Activated naive CD4-positive, alpha-beta T cell treated with anti-CD3 and anti-CD28 coated beads for 36 hours (primary cell): ENCODE measurements at places on chromosomes 3 and 15.

GRCh38 chr15:91867581-91868026 is 14.1 kb downstream of the SLCO3A1 start:
- H3K27me3 ChIP-seq = no peaks in the 10 kb centered on the region
- H3K4me3 ChIP-seq = no peak overlapping the region
- H3K4me1 ChIP-seq = peaks cover 73% of the 10 kb centered on the region
- peak; percentile 51 for DNase-seq
- H3K36me3 ChIP-seq = no peaks in the 10 kb centered on the region

DNA sequence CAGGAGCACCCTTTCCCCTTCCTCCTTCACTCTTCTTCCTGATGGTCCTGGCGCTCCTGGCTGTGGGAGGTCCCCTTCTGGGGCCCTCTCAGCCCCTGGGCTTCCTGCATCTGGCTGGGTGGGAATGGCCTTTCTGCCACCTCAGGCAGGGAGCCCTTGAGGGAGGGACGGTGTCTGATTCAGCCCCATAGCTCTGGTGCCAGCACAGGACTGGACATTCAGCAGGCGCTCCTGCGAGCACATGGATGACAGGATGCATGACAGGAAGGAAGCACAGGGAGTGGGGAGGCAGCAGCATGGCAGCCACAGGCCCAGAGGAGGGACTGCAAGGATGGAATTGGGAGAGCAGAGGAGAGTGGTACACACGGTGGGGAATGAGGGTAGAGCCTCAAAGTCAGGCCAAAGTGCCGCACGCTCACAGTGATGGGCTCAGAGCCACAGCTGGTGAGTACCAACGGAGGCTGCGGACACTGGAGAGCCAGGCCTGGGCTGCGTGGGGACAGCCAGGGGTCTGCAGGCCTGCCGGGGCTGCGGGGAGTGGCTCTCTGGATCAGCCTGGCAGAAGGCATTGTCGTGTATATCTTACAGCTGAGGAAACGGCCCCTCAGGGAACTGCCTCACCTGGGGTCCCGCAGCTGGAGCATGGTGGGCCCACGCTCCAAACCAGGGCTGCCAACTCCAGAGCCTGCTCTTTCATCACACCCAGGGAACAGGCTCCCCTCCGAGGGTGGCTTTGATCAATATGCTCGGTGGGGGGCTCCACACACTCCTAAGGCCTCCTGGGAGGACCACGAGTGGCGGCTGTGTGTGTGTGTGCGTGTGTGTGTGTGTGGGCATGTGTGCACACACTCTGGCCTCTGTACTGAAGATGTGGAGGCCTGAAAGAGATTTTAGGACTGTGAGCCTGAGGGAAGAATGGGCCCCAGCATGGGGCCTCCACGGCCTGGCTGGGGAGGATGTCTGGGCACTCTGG is 51.4 kb upstream of the CTSH start:
- no peaks in the 10 kb centered on the region for H3K4me1 ChIP-seq
- no peaks in the 10 kb centered on the region for H3K36me3 ChIP-seq
- H3K4me3 ChIP-seq = no peak overlapping the region
- DNase-seq = no peak
- no peak overlapping the region for H3K27ac ChIP-seq
- H3K27me3 ChIP-seq = no peaks in the 10 kb centered on the region

GRCh38 chr15:42593143-42593542 is 17.7 kb downstream of the STARD9 start:
- no peak overlapping the region for H3K27ac ChIP-seq
- no peaks in the 10 kb centered on the region for H3K4me1 ChIP-seq
- no peaks in the 10 kb centered on the region for H3K36me3 ChIP-seq
- H3K27me3 ChIP-seq = no peaks in the 10 kb centered on the region
- DNase-seq = no peak

DNA sequence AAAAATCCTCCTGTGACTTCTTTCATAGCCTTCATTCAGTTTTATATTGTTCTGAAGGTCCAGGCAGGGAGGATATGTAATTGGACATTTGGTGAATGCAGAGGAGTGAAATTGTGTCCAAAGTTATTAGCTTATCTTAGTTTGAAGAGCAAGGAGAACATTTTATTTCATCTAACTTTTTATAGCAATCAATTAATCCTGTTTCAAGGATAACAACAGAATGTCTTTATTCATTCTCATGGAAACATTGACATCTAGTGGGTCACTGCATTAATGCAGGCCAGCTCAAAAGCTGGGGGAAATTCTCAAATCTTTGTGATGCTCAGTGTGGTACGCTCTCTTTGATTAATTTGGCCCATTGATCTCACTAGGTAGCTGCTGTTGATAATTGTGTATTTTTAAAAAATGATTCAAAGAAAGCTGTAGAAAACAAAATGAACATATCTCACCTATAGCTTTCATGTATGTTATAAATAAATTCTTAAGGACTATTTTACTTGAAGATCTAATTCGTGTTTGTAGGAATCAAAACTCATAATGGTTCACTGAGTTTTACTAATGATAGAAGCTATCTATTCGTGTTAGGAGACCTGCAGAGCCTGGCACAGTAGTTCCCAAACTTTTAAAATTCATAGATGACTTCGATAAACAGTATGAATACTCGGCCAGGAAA is 150.8 kb upstream of the KCNMB2 start:
- DNase-seq = peak; percentile 15
- H3K27me3 ChIP-seq = peaks cover 5% of the 10 kb centered on the region
- no peaks in the 10 kb centered on the region for H3K4me1 ChIP-seq
- H3K4me3 ChIP-seq = no peak overlapping the region

GRCh38 chr3:141722081-141722480 is 16.0 kb upstream of the RNF7 start:
- peaks cover 2% of the 10 kb centered on the region for H3K27me3 ChIP-seq
- H3K4me1 ChIP-seq = no peaks in the 10 kb centered on the region
- DNase-seq = no peak

- no peaks in the 10 kb centered on the region for H3K27me3 ChIP-seq
- peak within 1 kb of the TSS; percentile 99 for H3K27ac ChIP-seq
- peaks cover 13% of the 10 kb centered on the region for H3K36me3 ChIP-seq
- H3K4me3 ChIP-seq = peak within 1 kb of the TSS; percentile 98
Measured at GRCh38 chr3:138834596-138835396, at the start of gene PIK3CB. Gene PIK3CB (minus strand): TSS chr3:138834928. CDS start chr3:138759343, 75,585 bp downstream.

- H3K4me1 ChIP-seq = peaks cover 1% of the 10 kb centered on the region
- DNase-seq = no peak
- no peak overlapping the region for H3K4me3 ChIP-seq
- H3K27me3 ChIP-seq = peaks cover 2% of the 10 kb centered on the region
Measured at GRCh38 chr3:151403246-151403645, 18.7 kb upstream of the P2RY12 start.

DNA sequence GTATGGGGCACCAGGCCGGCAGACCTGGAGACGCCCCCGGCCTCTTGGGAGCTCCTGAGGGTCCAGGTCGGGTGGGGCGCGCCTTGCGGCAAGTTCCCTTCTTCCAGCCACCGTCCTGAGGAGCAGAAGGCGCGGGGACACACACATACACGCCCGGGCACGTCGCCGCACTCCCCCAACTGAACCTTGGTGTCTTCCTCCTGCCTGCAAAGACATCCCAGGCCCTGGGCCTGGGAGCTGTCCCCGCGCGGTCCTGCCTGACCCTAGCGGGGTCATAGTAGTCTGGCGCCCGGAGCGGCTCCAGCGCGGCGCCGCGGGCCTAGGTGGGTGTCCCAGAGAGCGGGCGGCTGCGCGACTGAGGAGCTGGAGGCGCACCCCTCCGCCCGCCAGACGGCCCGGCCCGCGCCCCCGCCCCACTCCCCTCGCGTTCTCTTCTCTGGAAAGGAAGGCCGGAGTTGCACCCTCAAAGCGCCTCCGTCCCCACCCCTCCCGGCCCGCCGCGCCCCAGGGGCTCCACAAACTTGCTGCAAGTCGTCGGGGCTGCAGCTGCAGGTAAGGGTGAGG is 185.9 kb upstream of the LINGO1 start:
- H3K36me3 ChIP-seq = no peaks in the 10 kb centered on the region
- no peak for DNase-seq
- H3K4me1 ChIP-seq = no peaks in the 10 kb centered on the region
- H3K4me3 ChIP-seq = no peak overlapping the region

- H3K4me3 ChIP-seq = no peak overlapping the region
- H3K36me3 ChIP-seq = no peaks in the 10 kb centered on the region
- peaks cover 6% of the 10 kb centered on the region for H3K27me3 ChIP-seq
- DNase-seq = no peak
Measured at GRCh38 chr15:97401195-97401594, 559.3 kb upstream of the ARRDC4 start.

DNA sequence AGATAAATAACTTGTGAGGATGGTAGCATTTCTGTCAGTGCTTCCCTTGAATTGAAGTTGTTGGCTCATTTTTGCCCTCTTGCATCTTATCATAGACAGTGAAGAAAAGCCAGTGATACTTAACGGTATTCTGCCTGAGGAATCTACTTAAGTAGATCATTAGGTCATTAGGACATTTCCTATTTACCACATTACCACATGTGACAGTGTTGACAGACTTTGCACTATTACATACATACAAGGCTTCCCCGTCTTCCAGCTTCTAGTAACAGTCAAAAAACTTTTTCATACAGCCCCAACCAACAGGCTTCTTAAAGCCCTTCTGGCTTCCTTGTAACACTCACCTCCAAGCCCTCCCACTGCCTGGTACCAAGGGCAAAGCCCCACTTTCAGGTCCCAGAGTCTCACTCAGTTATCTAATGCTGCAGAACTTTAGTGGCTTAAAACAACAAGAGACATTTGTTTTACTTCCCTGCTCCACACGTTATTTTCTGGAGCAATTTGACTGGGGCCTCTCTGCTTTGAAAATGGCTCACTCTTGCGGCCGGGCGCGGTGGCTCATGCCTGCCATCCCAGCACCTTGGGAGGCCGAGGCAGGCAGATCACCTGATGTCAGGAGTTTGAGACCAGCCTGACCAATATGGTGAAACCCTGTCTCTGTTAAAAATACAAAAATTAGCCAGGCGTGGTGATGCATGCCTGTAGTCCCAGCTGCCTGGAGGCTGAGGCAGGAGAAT is 40.0 kb downstream of the ASB7 start:
- no peak for DNase-seq
- no peaks in the 10 kb centered on the region for H3K27me3 ChIP-seq
- no peak overlapping the region for H3K4me3 ChIP-seq
- peaks cover 6% of the 10 kb centered on the region for H3K36me3 ChIP-seq
- H3K27ac ChIP-seq = no peak overlapping the region
- peaks cover 45% of the 10 kb centered on the region for H3K4me1 ChIP-seq

- H3K27me3 ChIP-seq = no peaks in the 10 kb centered on the region
- peak within 1 kb of the TSS; percentile 98 for H3K27ac ChIP-seq
- H3K36me3 ChIP-seq = peaks cover 2% of the 10 kb centered on the region
- peak; percentile 100 for DNase-seq
Measured at GRCh38 chr15:75451674-75452363, at the start of gene SIN3A. Gene SIN3A (minus strand): TSS chr15:75451690. CDS start chr15:75430375, 21,315 bp downstream.

DNA sequence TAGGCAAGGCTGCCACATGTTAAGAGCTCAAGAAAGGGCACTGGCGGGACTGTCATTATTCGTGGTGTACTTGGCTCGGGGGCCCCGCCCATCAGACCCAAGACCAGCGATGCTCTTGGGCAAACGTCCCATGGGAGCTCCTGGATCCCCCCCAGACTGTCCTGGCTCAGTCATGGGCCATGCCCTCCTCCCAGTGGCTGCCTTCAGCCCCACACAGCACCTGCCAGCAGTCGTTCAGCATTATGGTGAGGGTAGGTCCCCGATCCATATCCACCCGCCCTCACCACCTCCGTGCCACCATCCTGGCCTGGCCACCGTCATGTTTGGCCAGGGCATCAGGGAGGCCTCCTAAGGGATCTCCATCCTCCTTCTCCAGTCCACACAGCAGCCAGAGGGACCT is 51.4 kb upstream of the IQSEC1 start:
- H3K27ac ChIP-seq = no peak overlapping the region
- DNase-seq = no peak
- no peaks in the 10 kb centered on the region for H3K4me1 ChIP-seq
- H3K27me3 ChIP-seq = no peaks in the 10 kb centered on the region
- no peak overlapping the region for H3K4me3 ChIP-seq

GRCh38 chr3:9387322-9387655 is 10.1 kb upstream of the SETD5 start:
- DNase-seq = no peak
- no peaks in the 10 kb centered on the region for H3K27me3 ChIP-seq
- peak overlapping the region; percentile 62 for H3K27ac ChIP-seq
- peaks cover 54% of the 10 kb centered on the region for H3K36me3 ChIP-seq
- no peak overlapping the region for H3K4me3 ChIP-seq

- DNase-seq = no peak
- no peaks in the 10 kb centered on the region for H3K27me3 ChIP-seq
- H3K4me1 ChIP-seq = peaks cover 55% of the 10 kb centered on the region
- H3K4me3 ChIP-seq = no peak overlapping the region
- H3K27ac ChIP-seq = no peak overlapping the region
- H3K36me3 ChIP-seq = no peaks in the 10 kb centered on the region
Measured at GRCh38 chr3:112984485-112984884, 6.3 kb upstream of the GTPBP8 start.

DNA sequence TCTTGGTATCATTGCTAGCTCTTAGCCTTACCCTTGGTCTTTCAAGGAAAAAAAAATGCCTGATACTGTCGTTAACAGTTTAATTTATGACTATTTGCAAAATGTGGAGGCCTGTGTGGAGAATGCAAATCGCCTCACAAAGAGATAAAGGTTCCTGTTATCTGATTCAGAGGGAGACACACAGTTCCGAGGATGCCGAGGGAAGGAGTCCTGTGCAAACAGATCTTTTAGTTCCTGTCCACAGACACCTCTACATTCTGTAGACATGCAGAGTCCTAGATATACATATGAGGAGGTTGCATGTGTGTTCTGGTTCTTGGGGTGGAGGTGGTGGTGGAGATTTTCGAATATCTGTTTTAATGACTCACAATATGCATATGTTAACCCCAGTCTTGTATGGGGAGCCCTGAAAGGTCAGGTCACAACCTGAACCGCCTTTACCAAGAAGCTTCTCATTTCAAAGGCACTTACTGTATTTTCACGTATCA is 5.7 kb downstream of the NR2F2 start:
- no peak overlapping the region for H3K27ac ChIP-seq
- DNase-seq = no peak
- H3K36me3 ChIP-seq = peaks cover 2% of the 10 kb centered on the region
- no peak overlapping the region for H3K4me3 ChIP-seq
- peaks cover 17% of the 10 kb centered on the region for H3K4me1 ChIP-seq

GRCh38 chr3:87247430-87247773 is 20.3 kb downstream of the CHMP2B start:
- H3K27ac ChIP-seq = no peak overlapping the region
- H3K27me3 ChIP-seq = no peaks in the 10 kb centered on the region
- H3K4me1 ChIP-seq = peaks cover 9% of the 10 kb centered on the region
- peaks cover 13% of the 10 kb centered on the region for H3K36me3 ChIP-seq
- DNase-seq = no peak
- no peak overlapping the region for H3K4me3 ChIP-seq

DNA sequence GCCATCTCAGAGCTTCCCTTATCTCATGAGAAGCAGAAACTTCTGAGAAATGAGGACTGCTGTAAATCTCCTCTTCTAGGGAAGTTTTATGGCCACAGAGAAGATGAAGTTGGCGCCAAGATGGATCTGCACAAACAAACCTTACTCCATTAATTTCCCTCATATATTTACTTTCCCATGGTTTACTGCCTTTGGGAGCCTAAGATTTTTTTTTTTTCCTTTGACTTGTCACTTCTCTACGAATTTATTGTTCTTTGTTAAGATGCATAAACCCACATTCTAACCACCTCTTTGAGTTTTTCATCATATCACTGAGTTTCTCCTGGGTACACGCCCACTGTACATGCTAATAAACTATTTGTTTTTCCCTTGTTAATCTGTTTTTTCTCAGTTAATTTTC is 21.5 kb upstream of the NPTN start:
- peaks cover 22% of the 10 kb centered on the region for H3K4me1 ChIP-seq
- H3K27ac ChIP-seq = no peak overlapping the region
- peaks cover 2% of the 10 kb centered on the region for H3K36me3 ChIP-seq

- no peak overlapping the region for H3K4me3 ChIP-seq
- peaks cover 24% of the 10 kb centered on the region for H3K27me3 ChIP-seq
- H3K27ac ChIP-seq = no peak overlapping the region
- H3K4me1 ChIP-seq = peaks cover 6% of the 10 kb centered on the region
Measured at GRCh38 chr3:133269393-133269792, 130.5 kb upstream of the BFSP2 start.
